ENCODE measurements at places on chromosomes 3 and 15. TPM values are rescaled to one million over a fixed set of nuclear protein-coding genes. Genes with fewer than 3 reads are reported as not detected.

MINDY4B gene
- total RNA-seq = not detected

SEMA5B gene
- not detected for total RNA-seq

GHRL gene
- 0.25 TPM for total RNA-seq

FAM81A gene
- total RNA-seq = 0.66 TPM

ESYT3 gene
- 6.5 TPM for total RNA-seq

HTR3E gene
- not detected for total RNA-seq

TMEM212 gene
- total RNA-seq = not detected

ALDH1A2 gene
- 10.9 TPM for total RNA-seq

GPR149 gene
- not detected for total RNA-seq

AGBL1 gene
- not detected for total RNA-seq

TRPC1 gene
- total RNA-seq = 51.9 TPM

SEMA3F gene
- 0.55 TPM for total RNA-seq

SYNM gene
- 6.9 TPM for total RNA-seq

KCNH8 gene
- under 0.01 TPM for total RNA-seq

CHDH gene
- total RNA-seq = 0.44 TPM

CACNA1D gene
- 0.33 TPM for total RNA-seq

IQGAP1 gene
- 265 TPM for total RNA-seq

ACP3 gene
- 27.1 TPM for total RNA-seq

WNT7A gene
- not detected for total RNA-seq

MYH15 gene
- 0.62 TPM for total RNA-seq

Data from uterine smooth muscle cell (primary cell).